ENCODE measurements at places on chromosomes 12 and 14.

GRCh38 chr12:32533971-32534590 lies 134.7 kb downstream of the FGD4 start:
- DNase-seq: peak; percentile 97

DNA sequence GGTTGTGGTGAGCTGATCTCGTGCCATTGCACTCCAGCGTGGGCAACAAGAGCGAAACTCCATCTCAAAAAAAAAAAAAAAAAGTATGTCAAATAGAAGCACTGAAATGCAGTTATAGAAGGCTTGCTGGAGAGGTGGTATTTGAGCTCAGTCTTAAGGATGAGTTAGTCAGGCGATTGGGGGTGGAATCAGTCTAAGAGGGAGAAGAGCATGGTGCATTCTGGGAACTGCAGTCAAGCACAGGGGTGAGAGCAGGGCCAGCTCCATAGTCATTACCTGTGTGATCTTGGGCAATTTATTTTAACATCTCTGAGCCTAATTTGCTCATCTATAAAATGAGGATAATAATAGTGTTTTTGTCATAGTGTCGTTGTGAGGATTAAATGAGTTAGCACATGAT lies 5.9 kb upstream of the GNB3 start:
- no peak for DNase-seq

GRCh38 chr14:63642229-63642611 lies 549 bp upstream of the WDR89 start:
- DNase-seq: peak; percentile 95

DNA sequence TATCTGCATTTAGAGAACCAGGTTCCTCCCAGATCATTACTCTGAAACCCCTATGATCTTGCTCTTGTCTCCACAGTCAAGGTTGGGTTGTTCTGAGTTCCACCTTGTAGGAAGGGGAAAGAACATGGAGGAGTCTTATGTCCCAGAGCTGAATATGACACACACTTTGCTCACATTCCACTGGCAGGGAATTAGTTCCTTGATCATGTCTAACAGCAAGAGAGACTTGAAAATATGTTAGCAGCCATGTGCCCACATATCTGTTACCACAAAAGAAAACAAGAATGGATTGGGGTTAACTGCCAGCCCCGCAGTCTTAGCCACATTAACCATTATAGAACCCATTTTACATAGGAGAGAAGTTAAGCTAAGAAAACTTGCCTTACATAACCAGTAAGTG lies 71.1 kb upstream of the MDM1 start:
- DNase-seq: peak; percentile 69

- DNase-seq: no peak
Measured at GRCh38 chr12:131448254-131448795, 262.6 kb upstream of the SFSWAP start.

- DNase-seq: no peak
Measured at GRCh38 chr12:49251357-49251756, 13.5 kb upstream of the TUBA1C start.

DNA sequence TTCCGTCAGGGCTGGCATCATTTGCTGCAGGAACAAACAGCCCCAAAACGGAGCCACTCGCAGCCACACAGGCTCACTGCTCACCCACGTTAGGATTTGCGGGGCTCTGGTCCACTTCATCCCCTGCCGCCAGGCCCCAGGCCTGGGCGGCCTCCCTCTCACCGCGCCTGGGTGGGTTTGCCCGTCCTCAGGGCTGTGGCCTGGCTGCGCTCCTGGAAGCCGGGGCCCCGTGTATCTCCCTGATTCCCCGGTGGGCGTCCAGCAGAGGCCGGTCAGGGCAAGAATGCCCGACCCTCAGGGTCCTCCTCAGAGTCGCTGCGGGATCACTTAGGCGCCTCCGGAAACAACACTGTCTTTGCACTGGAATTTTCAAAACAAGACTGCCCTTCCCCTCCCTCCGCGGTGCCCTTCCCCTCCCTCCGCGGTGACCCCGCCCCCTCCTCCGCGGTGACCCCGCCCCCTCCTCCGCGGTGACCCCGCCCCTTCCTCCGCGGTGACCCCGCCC lies 15.7 kb upstream of the FBRSL1 start:
- no peak for DNase-seq

DNA sequence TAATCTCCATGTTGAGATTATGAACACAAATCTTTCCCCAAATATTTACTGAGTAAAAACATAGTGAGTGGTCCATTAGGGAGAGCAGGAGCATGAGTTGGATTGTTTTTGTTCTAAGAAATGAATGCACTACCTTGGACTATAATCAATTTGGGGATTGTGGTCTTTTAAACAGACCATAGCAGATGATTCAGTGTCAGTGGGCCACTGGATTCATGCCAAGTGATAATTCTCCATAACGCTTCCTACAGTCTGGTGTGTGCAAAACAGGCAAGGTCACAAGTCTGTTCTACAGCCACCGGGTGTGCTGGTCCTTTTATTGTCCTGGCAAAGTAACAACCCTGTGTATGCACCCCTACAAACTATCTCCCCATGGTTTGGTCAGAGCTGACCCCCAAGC lies 266.3 kb downstream of the APAF1 start:
- DNase-seq: no peak

- no peak for DNase-seq
Measured at GRCh38 chr14:92254786-92255185, 68.2 kb upstream of the SLC24A4 start.

DNA sequence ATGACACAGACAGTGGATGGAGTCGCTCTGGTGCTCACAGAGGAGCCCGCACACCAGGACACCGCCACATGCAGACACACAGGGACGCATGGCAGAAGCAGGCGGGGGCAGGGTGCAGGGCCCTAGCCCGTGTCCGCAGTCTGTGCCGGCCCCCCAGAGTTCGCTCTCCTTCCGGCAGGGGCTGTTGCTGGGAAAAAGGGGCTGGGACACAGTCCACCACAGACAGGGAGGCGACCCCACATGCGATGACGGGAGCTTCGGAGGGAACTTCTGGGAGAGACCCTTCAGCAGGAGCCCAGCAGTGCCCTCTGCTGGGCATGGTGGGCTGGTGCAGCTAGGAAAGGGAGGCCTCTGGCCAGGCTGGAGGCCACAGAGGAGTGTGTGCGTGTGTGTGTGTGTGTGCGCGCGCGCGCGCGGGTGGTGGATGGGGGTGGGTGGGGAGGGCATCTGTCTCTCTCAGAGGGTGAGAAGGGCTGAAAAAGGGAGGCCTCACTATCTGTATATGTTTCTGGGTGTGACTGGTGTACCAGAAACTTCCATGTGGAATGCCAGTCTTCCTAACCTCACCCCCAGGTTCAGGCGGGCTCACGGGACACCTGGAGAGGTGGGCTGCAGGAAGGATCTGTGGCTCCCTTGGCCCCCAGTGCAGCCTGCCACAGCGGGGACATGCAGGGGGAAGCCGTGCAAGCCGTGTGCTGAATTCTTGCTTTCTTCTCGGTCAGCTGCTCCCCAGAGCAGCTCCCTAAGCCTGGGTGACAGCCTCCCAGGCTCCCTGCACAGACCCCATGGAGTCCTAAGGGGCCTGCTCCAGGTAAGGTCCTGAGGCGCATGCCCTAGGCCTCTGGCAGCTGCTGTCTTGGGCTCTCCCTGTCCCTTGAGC lies 60.7 kb downstream of the PLEKHG3 start:
- peak; percentile 44 for DNase-seq

GRCh38 chr12:88113871-88114270 lies 28.0 kb downstream of the CEP290 start:
- no peak for DNase-seq

DNA sequence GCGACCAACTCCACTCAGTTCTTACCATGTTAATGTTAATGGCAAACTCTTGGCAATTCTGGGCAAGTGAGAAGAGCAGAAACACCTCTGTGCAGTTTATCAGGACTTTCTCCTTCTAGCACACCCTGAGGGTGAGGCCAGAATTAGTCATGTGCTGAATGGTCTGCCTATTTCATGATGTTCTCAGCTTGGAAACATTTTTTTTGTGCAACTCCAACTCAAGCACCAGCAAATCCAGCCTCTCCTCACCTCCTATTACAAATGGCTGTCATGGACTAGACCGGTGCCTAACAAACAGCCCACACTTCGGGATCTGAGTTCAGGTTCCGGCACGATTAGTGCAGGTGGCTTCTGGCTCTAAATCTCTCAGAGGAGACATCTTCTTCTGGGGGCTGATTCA lies 246.0 kb downstream of the ZFP36L1 start:
- peak; percentile 88 for DNase-seq

DNA sequence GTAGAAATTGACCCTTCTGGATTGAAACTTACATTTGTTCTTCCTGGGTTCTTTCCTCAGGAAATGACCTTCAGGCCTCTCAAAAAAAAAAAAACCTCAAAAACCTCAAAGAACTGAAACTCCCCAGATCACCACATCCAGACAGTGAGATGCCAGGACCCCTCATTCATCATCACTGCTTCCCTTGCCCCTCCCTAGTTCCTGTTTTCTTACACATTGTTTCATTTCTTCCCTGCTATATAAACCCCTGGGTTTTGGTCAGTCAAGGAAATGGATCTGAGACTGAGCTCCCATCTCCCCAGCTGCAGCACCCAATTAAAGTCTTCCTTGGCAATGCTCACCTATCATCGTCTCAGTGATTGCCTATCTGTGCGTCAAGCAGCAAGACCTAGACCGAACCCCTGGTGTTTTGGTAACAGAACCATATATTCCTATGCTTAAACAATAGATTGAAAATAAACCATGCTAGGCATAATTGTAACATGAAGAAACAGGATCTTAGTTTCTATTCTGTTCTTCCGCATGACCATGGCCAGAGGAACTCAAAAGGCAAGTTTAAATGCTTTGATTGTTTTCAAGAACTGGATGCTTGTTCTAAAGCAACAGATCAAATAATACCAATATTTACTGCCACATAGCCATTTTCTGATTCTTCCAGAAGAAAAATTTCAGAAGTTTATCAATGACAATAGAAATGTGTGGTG lies 108.0 kb upstream of the MAX start:
- no peak for DNase-seq

DNA sequence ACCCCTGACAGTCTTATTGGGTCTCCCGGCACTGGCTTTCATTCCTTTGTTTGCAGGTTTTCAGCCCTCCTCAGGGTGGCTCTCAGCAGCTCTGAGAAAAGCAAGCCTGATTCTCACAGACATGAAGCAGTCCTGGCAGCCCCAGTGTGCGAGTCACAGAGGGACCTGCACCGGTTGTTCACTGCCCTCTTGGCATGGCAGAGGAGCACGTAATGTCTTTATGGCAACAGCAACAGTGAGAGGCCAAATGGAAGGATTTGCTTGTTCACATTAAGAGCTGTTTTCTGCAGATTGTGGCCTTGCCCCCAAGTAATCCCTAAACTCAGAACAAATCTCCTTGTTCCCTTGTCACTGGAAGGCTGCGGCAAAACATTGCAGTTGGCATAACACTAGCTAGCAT lies 3.4 kb downstream of the KCNA5 start:
- no peak for DNase-seq

- DNase-seq: no peak
Measured at GRCh38 chr14:98489115-98489514, 782.9 kb downstream of the BCL11B start.

- DNase-seq: peak; percentile 51
Measured at GRCh38 chr12:9707864-9708808, 24.8 kb downstream of the CLECL1 start.

DNA sequence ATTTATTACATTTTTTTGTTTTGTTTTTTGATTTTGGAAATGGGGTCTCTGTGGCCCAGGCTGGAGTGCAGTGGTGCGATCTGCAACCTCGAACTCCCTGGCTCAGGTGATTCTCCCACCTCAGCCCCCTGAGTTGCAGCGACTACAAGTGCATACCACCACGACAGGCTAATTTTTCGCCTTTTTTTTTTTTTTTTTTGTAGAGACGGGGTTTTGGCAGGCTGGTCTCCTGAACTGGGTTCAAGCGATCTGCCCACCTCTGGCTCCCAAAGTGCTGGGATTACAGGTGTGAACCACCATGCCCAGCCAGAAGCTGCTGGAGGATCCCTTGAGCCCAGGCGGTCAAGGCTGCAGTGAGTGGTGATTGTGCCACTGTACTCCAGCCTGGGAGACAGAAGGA lies 2.3 kb downstream of the MON2 start:
- no peak for DNase-seq

- no peak for DNase-seq
Measured at GRCh38 chr14:80798878-80799277, 142.7 kb downstream of the CEP128 start.

DNA sequence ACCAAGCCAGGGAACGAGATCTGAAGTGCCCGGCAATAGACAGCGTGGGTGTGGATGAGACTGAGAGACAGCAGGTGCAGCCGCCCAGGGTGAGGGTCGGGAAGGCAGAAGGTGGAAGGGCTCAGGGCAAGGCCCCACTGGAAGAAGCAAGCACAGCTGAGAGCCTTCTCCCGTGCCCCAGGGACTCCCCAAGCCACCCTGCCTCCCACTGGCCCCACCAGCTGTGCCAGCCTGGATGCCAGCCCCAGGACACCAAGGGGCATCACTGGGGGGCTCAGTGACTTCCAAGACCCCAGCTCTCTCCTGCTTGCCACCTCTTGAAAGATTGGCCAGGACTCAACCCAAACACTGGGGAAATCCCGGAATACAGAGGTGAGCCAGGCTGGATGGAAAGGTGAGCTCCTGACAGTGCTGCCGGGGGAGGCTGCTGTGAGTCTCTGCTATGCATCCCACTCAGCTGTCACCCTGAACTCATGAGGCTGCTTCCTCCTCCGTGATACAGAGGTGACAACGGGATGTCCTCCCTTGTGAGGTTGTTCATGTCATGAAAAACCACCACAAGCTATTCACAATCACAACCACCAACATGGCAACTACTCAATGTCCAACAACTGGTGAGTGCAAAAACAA lies 13.8 kb downstream of the TESC start:
- DNase-seq: no peak

DNA sequence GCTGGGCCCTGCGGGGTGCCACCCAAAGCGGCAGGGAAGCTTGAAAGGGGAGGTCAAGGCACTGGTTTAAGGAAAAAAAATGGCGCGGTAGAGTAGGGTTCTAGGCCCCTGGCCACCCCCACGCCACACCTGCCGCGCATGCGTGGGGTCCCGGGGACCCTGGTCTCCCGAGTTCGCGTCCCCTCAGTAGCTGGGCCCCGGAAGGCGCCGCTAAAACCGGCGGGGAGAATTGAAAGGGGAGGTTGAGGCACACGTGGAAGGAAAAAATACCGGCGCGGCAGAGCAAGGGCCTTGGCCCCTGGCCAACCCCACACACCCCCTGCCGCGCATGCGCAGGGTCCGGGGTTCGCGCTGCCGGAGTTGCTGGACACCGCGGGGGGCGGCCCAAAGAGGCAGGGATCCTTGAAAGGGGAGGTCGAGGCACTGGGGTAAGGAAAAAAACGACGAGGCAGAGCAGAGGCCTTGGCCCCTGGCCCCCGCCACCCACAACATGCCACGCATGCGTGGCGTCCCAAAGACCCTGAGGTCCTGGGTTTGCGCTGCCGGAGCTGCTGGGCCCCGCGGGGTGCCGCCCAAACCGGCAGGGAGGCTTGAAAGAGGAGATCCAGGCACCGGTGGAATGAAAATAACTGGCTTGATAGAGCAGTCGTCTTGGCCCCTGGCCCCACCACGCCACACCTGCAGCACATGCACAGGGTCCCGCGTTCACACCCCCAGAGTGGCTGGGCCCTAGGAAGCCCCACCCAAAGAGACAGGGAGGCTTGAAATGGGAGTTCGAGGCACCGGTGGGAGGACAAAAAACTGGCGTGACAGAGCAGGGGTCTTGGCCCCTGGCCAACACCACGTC lies 314.5 kb downstream of the ALG10 start:
- no peak for DNase-seq
